Stimulated activated CD4-positive, alpha-beta T cell treated with anti-CD3 and anti-CD28 coated beads, TNF-alpha, amount 100 ng/mL, for 1 hour (primary cell): ENCODE measurements at places on chromosomes 2 and 18.

GRCh38 chr18:56283316-56283715 lies 355.1 kb downstream of the TXNL1 start:
- DNase-seq: no peak

DNA sequence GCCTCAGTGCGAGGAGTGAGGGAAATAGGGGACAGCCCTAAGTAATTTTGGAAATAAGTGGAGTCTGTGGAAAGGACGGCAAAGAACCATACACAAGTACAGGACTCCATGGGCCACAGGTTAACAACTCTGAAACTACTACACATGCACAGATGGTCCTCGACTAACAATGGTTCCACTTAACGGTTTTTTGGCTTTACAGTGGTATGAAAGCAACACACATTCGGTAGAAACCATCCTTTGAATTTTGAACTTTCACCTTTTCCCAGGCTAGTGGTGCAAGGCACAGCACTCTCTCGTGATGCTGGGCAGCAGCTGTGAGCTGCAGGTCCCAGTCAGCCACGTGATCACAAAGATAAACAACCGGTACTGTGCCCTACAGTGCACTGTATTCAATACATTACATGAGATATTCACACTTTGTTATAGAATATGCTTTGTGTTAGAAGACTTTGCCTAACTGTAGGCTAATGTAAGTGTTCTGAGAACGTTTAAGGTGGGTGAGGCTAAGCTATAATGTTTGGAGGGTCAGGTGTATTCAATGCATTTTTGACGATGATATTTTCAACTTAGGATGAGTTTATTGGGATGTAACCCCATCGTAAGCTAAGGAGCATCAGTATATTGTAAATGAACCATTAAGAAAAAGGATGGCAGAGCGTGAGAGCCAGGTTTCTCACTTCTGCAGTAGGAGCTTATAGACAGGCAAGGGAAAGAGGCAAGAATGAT lies 44.6 kb downstream of the TBC1D8 start:
- DNase-seq: no peak

DNA sequence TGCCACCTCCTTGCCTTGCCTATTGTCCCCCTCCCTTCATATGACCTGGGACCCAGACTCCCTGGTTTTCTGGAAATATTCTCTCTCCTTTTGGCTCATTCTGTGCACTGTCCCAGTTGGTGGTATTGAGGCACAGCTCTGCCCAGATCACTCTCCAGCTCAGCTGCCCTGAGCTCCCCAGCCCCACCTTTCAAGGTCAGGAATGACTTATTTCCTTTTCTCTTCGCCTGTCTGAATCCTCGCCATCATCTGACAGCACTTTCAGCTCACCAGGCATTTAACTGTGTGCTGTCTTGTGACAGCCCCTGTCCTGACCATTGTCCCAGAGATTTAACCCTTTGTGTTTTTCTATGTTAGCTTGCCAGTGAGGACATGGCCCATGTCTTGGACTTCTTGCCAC lies 133.0 kb downstream of the MSH2 start:
- DNase-seq: no peak

DNA sequence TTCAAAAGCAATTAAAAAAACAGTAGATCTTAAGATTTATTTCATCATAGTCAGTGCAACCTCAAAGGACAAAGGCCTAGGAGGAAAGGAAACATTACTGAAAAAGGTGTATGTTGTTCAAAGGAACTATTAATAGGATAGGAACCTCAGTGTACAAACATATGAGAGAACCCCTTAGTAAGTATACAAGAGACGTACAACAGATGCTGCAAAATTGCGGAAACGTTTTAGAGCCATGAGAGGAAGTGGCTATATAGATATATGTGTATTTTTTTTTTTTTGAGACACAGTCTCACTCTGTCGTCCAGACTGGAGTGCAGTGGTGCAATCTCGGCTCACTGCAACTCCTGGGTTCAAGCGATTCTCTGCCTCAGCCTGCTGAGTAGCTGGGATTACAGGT lies 22.2 kb downstream of the PIK3C3 start:
- no peak for DNase-seq

DNA sequence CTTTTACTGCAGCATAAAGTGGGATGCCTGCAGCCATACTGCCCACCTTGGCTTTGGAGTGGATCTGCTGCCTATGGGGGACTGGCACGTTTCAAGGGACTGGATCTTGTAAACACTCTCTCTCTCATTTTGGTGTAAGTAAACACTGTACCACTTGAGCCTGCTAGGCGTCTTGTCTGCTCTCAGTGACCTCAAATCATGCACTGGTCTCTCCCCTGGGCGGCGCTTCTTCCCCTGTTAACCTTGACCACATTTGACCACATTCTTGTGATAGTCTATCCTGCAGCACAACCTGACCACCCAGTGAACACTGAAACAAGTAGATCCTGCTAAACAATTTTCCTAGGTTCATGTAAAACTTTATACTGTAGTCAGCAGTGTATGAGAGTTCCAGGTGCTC lies 82.6 kb upstream of the HNMT start:
- no peak for DNase-seq

GRCh38 chr2:238506371-238507068 lies 79.8 kb downstream of the ASB1 start:
- no peak for DNase-seq

- peak; percentile 1 for DNase-seq
Measured at GRCh38 chr2:184598316-184599053, at the start of gene ZNF804A. Gene ZNF804A (plus strand): TSS chr2:184598529. CDS start chr2:184598960, 431 bp downstream.

DNA sequence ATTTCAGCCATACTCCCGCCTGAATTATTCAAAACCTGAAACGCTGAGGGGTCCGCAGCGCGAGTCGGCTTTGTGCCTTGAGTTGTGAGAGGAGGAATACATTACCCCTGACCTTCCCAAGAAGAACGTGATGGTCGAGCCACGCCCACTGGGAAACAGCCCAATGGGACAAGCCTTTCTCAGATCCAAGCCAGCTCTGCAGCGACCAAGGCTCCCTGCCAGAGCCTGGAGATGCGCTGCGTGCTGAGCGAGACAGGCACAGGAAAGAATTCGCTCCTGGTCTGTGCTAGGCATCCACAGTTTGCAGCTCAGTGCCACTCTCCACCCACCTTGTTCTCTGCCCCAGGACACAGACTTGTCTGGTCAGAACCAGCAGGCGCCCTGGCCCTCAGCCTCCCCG lies 74.1 kb upstream of the GLI2 start:
- no peak for DNase-seq

DNA sequence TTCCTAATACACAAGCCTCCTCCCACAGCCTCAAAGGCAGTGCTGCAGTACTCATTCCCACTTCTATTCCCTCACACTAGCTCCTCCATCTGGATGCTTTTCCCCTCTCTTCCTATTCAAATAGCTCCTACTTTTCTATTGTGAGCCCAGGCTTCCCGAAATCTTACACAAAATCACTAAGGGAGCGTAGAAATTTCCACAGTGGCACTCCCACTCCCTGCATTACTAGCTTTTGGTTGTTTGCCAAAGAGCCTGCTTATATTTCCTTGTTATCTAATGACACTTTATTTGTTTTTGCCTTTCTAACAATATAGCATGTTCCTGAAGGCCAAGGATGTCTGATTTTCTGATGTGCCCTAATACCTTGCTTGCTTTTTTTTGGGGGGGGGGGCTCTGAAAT lies 10.9 kb downstream of the EPAS1 start:
- DNase-seq: no peak

DNA sequence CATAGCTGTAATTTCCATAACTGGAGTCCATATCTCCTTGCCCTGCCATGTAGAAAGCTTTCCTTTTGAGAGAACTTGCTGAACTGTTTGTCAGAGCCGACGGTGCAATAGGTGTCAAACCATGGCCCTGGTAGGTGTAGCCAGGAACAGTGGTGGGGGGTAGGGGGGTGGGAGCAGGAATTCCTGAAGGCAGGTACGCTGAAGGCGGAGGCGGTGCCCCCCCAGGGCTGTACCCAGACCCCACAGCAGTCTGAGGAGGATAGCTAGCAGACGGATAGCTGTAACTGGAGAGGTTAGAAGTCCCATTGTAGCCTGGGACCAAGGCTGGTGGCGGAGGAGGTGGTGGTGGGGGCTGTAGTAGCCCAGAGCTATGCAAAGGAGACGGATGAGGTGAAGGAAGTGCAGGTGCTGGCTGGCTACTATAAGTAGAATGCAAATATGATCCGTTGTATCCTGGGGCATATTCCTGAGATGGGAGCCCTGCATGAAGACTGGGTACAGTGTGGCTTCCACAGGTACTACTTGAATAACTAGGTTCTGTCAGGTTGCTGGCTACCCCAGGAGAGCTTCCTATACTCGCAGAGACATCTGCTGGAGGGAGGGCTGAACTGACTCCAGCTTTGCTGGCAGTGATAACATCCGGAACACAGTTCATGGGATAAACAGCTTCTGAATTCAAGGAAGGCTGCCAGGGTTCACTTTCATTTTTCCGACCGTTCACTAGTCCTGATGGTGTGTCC lies 124.8 kb downstream of the FIGN start:
- no peak for DNase-seq
